D341Med (cell line): ENCODE measurements at places on chromosomes 11 and 22.

- peak; percentile 41 for DNase-seq
Observed at GRCh38 chr22:22666307-22667091, 22.1 kb downstream of the GGTLC2 start.

DNA sequence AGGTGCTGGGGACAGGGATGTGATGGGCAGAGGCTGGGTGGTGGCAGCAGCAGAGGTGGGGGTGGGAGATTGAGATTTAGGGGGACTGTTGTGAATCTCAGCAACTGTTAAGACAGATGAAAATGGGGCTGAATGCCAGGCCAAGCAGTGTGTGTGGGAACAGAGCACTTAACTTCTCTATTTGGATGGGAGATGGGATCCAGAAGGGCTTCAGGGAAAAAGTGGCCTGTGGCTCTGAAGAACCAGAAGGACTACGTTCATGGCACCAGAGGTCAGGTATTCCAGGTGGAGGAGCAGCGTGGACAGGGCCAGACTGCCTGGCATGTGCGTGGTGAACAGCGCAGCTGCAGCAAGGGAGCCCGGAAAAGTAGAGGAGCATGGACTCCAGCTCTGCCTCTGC lies 82.6 kb upstream of the SYT13 start:
- DNase-seq: no peak

DNA sequence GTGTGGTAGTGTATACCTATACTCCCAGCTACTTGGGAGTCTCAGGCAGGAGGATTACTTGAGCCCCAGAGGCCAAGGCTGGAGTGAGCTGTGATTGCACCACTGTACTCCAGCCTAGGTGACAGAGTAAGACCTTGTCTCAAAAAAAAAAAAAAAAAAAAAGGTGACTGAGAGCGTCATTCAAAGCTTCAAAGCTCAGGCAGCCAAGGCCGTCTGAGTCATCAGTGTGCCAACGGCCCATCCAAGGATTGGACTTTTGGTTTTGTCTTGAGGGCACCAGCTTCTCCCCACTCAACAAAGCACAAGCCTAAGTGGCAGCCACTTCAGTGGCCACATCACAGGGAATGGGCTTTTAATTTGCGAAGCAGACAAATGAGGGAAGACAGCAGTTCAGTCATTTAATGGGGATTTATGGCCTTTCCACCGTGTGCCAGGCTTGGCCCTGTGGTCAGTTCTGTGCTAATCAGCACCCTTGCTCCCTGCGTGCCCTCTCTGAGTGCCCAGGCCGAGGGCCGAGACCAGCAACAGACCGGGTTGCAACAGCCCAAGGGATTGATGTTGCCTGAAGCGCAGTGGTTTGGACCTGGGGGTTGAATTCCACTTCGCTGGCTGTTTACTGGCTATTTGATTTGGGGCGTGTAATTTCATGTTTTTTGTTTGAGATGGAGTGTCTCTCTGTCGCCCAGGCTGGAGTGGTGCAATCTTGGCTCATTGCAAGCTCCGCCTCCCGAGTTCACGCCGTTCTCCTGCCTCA lies 30.2 kb upstream of the CRYBB3 start:
- DNase-seq: no peak

- no peak for DNase-seq
Observed at GRCh38 chr11:5591613-5592012, 4.8 kb upstream of the TRIM6 start.

DNA sequence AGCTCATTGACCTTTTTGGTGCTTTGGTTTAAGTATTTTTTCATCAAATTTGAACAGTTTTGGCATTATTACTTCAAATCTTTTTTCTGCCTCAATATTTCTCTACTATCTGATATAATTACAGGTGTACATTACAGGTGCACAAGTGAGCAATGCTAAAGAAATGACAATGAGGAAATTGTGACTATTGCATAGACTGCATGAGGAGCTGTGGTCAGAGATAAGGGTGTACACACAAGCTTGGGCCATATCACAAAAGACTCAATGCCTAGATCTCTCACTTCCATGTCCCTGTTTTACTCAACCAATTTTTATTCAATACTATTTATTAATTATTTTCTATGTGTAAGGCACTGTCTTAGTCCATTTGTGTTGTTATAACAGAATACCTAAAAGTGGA lies 251.0 kb upstream of the UBASH3B start:
- DNase-seq: no peak

GRCh38 chr22:22818861-22819855 lies 68.5 kb upstream of the IGLL5 start:
- DNase-seq: no peak

- DNase-seq: no peak
Observed at GRCh38 chr22:26671317-26672059, 14.1 kb downstream of the MIAT start.

- DNase-seq: peak; percentile 31
Observed at GRCh38 chr11:67667490-67668191, 6.8 kb downstream of the ALDH3B2 start.

DNA sequence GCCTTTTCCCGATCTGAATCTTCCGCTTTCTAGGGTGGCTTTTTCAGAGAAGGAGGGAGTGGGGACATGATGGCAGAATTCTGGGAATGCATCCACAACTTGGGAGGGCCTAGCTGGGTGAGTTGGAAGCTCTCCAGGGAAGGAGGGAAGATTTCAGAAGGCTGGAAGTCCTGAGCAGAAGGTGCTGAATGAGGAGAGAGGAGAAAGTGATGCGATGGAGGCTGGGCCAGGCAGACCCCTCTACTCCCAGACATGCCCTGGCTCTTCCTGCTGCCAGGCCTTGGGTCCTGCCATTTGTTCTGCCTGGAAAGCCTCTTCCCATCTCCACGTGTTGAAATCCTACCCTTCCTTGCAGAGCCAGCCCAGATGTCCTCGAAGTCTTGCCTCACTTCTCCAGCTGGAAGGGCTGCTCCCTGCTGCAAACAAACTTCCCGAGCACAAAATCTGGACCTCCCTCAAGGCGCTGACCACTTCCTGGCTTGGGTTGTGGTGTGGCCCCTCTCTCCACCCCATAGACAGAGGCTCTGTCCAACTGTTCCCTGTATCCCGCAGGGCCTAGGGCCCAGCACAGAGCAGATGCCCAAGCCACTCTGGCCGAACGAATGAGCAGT lies 16.8 kb downstream of the LRRC32 start:
- DNase-seq: no peak

DNA sequence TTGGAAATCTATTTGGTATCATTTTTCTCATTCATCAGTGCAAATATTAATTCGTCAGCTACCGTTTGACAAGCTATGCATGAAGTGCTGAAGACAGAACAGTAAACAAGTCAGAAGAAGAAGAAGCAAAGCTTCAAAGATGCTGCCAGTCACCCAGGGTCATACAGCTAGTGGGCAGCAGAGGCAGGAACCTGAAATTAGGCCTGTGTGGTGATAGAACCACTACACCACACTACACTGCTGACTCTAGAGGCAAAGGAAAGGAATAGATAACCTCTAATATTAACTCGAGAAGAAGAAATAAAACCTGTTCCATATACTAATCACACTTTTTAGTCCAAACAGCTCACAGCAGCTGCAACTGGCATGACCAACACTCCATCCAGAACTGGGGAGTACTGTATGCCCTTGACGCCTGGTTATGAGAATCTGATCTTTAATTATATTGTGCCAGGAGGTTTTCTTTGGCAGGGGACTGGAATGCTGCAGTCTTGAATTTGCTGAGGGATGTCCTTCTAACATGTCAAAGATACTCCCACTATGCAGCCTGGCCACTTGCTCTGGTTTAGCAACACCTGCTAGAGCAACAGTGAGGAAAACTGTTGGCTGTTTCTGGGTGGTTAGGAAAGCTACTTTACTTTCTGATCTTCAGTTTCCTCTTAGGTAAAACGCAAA lies 73.0 kb downstream of the PAK1 start:
- DNase-seq: no peak

GRCh38 chr11:33778675-33779074 lies 4.4 kb upstream of the FBXO3 start:
- DNase-seq: peak; percentile 72
